ENCODE measurements at places on chromosomes 6 and 20. TPM values are rescaled to one million over a fixed set of nuclear protein-coding genes. Genes with fewer than 3 reads are reported as not detected.
A peak's percentile ranks its signal among the peaks of the same experiment; 100 is the strongest.

ALDH8A1 gene
- total RNA-seq: 0.45 TPM

GRCh38 chr6:45075246-45075645 lies 252.9 kb upstream of the RUNX2 start:
- DNase-seq: no peak

DNA sequence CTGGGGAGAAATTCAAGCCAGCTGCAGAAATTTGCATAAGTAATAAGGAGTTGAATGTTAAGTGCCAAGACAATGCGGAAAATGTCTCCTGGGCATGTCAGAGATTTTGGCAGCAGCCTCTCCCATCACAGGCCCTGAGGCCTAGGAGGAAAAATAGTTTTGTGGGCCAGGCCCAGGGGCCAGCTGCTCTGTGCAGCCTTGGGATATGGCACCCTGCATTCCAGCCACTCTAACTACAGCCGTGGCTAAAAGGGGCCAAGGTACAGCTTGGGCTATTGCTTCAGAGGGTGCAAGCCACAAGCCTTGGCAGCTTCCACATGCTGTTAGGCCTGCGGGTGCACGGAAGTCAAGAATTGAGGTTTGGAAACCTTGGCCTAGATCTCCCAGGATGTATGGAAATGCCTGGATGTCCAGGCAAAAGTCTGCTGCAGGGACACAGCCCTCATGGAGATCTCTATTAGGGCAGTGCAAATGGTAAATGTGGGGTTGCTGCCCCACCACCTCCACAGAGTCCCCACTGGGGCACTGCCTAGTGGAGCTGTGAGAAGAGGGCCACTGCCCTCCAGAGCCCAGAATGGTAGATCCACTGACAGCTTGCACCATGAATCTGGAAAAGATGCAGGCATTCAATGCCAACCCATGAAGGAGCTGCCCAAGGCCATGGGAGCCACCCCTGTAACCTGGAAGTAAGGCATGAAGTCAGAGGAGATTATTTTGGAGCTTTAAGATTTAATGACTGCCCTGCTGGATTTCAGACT lies 126.5 kb downstream of the DTNBP1 start:
- DNase-seq: no peak

ZFP64 gene
- total RNA-seq: 10.4 TPM

- DNase-seq: no peak
Measured at GRCh38 chr20:13009682-13010406, 1.1 kb downstream of the SPTLC3 start.

GRCh38 chr6:38750968-38751615 lies 36.0 kb downstream of the DNAH8 start:
- DNase-seq: no peak

SS18L1 gene
- 15.9 TPM for total RNA-seq

PRICKLE4 gene
- not detected for total RNA-seq

ZBTB46 gene
- total RNA-seq: 0.10 TPM

AVP gene
- total RNA-seq: not detected

DNA sequence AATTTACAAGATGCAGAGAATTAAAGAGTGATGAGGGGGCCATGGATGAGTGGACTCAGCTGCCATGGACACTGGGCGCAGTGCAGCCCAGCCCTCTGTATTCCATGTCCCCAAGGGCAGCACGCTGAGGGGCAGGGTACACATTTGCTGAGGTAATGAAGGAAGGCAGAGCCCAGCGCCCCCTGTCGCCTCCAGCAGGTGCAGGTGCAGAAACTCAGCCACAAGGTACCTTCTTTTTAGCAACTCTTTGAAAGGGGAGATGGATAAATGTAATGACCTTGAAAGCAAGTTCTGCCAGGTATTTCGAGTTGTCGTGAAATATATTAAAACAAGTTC lies 7.1 kb downstream of the CD93 start:
- DNase-seq: no peak

- no peak for DNase-seq
Measured at GRCh38 chr6:12482386-12483375, 192.5 kb downstream of the EDN1 start.

DNA sequence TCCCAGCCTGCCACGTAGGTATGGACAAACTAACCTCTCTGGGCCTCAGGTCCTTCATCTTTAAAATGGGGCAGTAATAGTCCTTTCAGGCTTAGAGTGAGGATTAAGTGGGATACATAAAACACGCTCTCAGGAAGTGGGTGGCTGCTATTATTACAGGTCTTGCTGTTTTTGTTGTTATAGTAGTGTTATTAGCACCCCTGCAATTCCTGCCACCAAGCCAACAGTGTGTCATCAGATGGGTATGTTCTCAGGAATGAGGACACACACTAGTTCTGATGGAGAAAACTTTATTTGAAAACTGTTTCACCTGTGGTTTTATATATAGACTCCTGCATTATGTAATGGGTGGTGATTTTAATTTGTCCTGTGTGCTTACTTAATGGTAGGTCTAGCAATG lies 131.7 kb downstream of the LRRC1 start:
- DNase-seq: no peak

DNA sequence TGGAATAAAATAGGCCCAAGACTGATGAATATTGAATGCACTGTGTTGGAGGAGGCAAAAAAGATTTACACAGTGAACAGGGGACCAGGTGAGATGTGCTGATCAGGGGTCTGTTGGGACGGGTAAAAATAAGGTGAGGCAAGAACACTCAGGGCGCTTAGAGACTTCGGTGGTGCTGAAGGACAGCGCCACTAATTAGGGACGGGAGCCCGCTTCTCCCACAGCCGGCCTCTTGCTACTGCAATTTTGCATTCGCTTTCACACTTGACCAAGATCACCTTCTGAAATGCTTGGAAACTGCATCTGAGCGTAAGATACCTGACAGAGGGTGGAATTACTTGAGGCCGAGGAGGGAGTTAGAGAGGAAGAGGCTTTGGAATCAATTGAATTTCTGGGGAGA lies 7.3 kb downstream of the TFAP2D start:
- DNase-seq: no peak

GRCh38 chr6:64330694-64331307 lies 695.2 kb downstream of the PHF3 start:
- DNase-seq: peak; percentile 49
